ENCODE measurements at places on chromosomes 7 and 10. TPM values are rescaled to one million over a fixed set of nuclear protein-coding genes. Genes with fewer than 3 reads are reported as not detected.

Gene A1CF
- not detected for total RNA-seq

Gene GRB10
- 0.10 TPM for total RNA-seq

Gene PRR15
- total RNA-seq: 0.17 TPM

Gene SLIT1
- not detected for total RNA-seq

Gene PALD1
- 0.20 TPM for total RNA-seq

DNA sequence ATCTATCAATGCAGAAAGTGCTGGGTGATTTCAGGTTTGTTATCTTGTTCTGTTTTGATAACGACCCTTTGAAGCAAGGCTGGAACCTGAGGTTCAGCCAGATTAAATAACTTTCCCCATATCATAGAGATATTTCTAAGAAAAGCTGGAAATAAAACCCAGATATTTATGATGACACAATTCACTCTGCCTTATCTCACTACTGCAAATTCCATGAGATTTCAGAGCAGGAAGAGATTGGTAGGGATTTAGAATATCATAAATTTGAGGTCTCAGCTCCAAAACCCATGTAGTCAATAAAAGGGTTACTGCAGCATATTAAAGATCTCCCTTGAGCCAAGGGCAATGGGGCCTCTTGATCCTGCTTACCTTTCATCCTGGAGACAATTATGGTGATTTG, 692.5 kb upstream of the IGFBP3 start:
- DNase-seq: no peak

DNA sequence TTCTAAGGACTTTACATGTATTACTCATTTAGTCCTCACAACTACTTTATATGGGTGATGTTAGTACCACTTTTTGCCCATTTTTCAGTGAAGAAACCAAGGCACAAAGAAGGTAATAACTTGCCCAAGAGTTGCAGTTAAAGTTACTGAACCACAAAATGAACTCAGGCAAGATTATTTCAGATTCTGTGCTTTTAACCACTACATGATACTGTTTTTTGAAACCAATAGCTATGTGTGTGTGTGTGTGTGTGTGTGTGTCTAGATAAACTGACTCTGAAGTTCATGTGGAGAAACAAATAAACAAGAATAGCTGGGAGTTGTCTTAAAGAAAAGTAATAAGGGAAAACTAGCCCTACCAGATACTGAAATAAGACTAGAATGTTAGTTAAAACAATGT, 60.8 kb upstream of the OIT3 start:
- DNase-seq: no peak

DNA sequence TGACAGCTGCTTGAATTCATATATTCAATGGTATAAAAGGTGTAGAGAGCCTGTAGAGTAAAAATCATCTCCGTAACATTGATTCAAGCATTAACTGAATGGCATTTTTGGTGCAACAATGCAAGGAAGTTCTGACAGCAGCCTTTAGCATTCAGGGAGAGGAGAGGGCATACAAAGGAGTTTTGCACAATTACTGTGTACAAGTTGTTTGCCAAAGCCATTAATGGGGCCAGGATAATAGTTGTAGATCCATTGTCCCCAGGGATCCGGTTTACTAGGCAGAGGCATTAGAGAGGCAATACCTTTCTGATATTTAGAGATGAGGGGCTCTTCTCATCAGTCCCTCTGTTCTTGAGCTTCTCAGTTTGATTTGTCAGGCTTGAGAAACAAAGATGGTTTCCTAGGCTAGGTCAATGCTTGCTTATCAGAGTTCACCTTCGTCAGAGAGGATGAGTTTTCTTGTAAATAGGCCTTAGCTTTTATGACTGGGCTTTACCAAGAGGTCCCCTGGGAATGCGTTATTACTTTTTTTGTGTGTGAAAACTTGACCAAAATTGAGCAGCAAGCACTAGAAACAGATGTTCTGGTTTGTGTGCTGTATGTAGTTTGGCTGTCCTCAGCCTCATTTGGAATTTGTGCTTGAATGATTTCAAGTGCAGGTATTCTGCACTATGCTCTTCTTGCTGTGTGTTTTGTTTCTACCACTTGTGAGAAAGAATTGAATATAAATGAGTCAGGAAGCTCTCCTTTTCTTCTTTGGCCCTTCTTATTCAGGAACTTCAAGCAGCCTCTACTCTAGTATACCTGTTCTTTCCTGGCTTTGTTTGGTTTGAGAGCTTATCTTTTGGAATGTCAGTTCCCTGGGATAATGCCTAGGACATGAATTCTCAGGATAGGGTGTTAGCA, 32.0 kb downstream of the SND1 start:
- no peak for DNase-seq

DNA sequence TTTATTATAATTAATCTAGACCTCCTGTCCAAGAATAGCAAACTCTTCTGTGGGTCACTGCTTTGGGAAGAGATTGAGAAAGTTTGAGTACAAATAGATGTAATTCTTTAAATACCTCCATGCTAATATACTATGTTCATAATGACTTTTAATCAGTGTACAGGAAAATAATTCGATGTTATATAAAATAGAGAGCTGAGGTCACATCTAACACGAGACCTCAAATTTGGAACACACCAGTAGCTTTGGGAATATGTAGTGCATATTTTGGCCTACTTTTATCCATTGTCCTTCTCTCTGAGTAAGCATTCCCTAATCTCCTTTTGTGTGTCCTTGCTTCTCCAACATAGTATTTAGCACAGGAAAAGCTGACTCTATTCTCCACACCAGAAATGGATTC, 27.3 kb upstream of the CABCOCO1 start:
- no peak for DNase-seq

GRCh38 chr7:91082852-91083495, 181.3 kb upstream of the FZD1 start:
- DNase-seq: peak; percentile 11

All from M059J (cell line).